HFFc6 (cell line): ENCODE measurements at places on chromosomes 4 and X. TPM values are rescaled to one million over a fixed set of nuclear protein-coding genes. Genes with fewer than 3 reads are reported as not detected.

Gene PPP1R3F
- total RNA-seq, result 3.2 to 6.0 TPM (median 5.0 TPM) in 3 replicates

Gene XG
- total RNA-seq, result 0.17 TPM in 1 of 3 replicates, not detected in the others

Gene NAP1L3
- 1.8 and 9.4 TPM in 2 replicates for total RNA-seq

Gene MAGEE2
- not detected in 3 replicates for total RNA-seq

Gene SLC16A2
- total RNA-seq, result 44.8 to 67.9 TPM (median 58.8 TPM) in 3 replicates

GRCh38 chr4:142358656-142359055 is 487.4 kb downstream of the INPP4B start:
- DNase-seq, result no peak

DNA sequence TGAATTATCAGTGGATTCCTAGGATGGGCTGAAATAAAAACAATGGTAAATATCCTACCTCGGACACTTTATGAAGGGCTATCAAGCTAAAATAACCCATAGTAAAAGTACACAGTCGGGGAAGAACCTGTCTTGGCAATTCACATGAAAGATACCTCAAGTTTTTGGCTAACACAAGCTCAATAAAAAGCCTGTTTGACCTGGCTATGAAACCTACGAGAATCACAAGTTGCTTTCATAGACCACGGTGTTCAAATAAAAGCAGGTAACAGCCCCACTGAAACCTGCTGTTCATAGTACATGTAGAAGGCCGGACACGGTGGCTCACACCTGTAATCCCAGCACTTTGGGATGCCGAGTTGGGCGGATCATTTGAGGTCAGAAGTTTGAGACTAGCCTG is 12.3 kb downstream of the RLIM start:
- DNase-seq, result no peak

GRCh38 chr4:56909086-56909894 is 1.6 kb downstream of the REST start:
- DNase-seq, result peak; percentile 55

GRCh38 chrX:104662694-104663093 is 96.7 kb downstream of the IL1RAPL2 start:
- DNase-seq, result no peak

- DNase-seq, result no peak
Measured at GRCh38 chr4:184097241-184097605, 120.5 kb downstream of the ENPP6 start.

- no peak for DNase-seq
Measured at GRCh38 chr4:24921491-24921890, 8.6 kb upstream of the CCDC149 start.

GRCh38 chr4:67861513-67861912 is 22.3 kb downstream of the TMPRSS11D start:
- DNase-seq, result no peak

DNA sequence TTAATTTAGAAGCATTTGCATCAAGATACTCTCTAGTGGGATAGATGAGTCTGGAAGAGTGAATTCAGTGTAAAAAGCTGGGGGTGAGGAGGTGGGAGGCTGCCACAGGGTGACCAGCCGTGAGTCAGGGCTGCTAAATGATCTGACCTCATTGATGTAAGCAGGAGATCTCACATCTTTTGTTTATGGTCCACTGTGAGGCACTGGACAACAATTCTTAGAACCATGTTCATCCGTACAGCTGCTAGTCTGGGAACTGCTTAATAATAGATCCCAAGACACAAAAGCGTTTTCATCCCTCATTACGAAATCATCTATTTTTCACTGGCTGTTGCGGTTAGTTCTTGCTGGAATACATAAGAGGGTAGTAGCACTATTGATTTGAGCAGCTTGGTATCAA is 14.1 kb downstream of the KLF3 start:
- peak; percentile 88 for DNase-seq

DNA sequence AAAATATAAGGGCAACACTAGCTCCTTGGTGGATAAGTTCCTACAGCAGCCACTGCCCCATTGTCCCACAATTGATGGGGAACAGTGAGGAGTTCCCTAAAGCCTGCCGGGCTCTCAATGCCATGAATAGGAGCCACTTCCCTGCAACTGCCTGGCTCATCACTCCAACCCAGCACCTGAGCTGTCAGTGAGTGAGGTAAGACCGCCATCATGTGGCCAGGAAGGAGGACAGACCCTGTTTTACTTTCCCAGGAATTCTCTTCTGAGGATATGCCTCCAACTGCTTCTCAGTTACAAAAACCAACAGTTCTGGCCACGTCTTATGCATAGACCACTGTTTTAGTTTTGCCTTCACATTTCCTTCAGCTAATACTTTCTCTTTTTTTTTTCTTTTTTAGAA is 45.5 kb downstream of the SRPX start:
- peak; percentile 13 for DNase-seq

GRCh38 chrX:40391662-40392061 is 189.1 kb upstream of the ATP6AP2 start:
- DNase-seq, result no peak

DNA sequence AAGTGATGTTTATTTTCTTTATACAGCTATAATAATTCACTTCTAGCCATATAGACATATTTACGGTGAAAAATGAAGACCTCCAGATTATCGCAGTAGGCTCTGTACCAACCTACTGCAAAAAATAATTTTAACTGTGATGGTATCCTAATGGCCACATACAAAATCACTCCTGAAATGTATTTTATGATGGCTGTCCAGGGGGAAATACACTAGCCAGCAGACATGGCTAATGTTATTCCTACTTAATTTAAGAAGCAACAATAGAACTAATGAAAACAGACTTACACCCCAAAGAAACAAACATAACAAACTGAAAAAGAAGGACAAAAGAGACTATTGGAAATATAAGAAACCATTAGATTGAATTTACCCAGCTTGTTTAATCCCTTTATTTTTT is 4.6 kb downstream of the NKX6-1 start:
- DNase-seq, result no peak

GRCh38 chrX:2714551-2714950 is 23.5 kb downstream of the CD99 start:
- DNase-seq, result no peak
